ENCODE measurements at places on chromosomes 13 and 19.

- no peak for DNase-seq
- no peaks in the 10 kb centered on the region for H3K27me3 ChIP-seq
- H3K27ac ChIP-seq = no peak overlapping the region
- H3K4me1 ChIP-seq = no peaks in the 10 kb centered on the region
- H3K36me3 ChIP-seq = no peaks in the 10 kb centered on the region
- no peak overlapping the region for H3K4me3 ChIP-seq
These were observed 1470.9 kb downstream of the UQCRFS1 start for GRCh38 chr19:27742041-27742440.

GRCh38 chr13:112096959-112097358 lies 30.0 kb downstream of the SOX1 start:
- H3K27me3 ChIP-seq = peaks cover under 1% of the 10 kb centered on the region
- DNase-seq = no peak
- H3K4me3 ChIP-seq = no peak overlapping the region
- H3K4me1 ChIP-seq = no peaks in the 10 kb centered on the region
- no peak overlapping the region for H3K27ac ChIP-seq

DNA sequence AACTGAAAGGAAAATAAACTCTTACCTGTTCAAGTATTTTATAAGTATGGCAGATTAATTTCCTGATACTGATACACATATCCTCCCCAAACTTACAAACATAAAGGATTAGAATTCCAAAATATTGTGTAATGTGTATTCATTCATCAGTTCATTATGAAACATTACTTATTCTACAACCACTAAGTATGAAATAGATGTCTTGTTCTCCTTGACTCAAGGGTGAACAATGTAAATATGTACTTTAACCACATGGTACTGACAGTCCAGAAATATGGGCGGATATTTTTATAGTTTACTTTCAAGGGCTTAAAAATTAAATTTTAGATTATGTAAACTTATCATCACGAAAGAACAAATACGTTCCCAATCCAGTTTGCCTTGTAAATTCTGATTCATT lies 334.0 kb downstream of the LIG4 start:
- H3K36me3 ChIP-seq = no peaks in the 10 kb centered on the region
- H3K27me3 ChIP-seq = no peaks in the 10 kb centered on the region
- H3K27ac ChIP-seq = no peak overlapping the region
- no peak for DNase-seq

DNA sequence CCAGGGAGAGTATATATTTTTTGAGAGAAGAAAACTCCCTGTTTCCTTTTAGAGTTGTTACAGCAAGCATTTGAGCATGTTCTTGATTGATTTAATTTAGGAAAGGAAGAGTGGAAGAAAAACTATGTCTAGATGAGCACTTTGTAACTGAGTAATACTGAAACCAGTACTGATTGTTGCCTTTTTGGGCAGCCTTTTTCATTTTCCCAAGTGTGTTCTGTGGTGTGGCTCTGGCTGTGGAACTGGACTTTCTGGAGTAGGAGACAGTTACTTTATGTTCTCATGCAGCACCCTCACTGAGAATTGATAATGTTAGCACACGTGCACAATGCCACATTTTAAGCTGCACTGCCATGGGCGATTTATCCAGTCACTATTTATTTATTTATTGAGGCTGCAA lies 211.5 kb downstream of the LMO7 start:
- H3K27ac ChIP-seq = no peak overlapping the region
- no peaks in the 10 kb centered on the region for H3K36me3 ChIP-seq
- H3K4me1 ChIP-seq = no peaks in the 10 kb centered on the region
- DNase-seq = no peak

GRCh38 chr13:105595471-105595870 lies 940.0 kb downstream of the EFNB2 start:
- DNase-seq = no peak
- H3K27ac ChIP-seq = no peak overlapping the region
- H3K4me1 ChIP-seq = no peaks in the 10 kb centered on the region
- no peaks in the 10 kb centered on the region for H3K27me3 ChIP-seq
- H3K4me3 ChIP-seq = no peak overlapping the region
- no peaks in the 10 kb centered on the region for H3K36me3 ChIP-seq

- no peak overlapping the region for H3K4me3 ChIP-seq
- no peak overlapping the region for H3K27ac ChIP-seq
- no peaks in the 10 kb centered on the region for H3K36me3 ChIP-seq
- no peaks in the 10 kb centered on the region for H3K4me1 ChIP-seq
- no peak for DNase-seq
These were observed 178.2 kb downstream of the NDFIP2 start for GRCh38 chr13:79659121-79659521.

- H3K27ac ChIP-seq = no peak overlapping the region
- H3K36me3 ChIP-seq = no peaks in the 10 kb centered on the region
- no peak overlapping the region for H3K4me3 ChIP-seq
- H3K27me3 ChIP-seq = peaks cover 5% of the 10 kb centered on the region
- no peaks in the 10 kb centered on the region for H3K4me1 ChIP-seq
These were observed 21.4 kb downstream of the CFAP97D2 start for GRCh38 chr13:114200399-114200911.

DNA sequence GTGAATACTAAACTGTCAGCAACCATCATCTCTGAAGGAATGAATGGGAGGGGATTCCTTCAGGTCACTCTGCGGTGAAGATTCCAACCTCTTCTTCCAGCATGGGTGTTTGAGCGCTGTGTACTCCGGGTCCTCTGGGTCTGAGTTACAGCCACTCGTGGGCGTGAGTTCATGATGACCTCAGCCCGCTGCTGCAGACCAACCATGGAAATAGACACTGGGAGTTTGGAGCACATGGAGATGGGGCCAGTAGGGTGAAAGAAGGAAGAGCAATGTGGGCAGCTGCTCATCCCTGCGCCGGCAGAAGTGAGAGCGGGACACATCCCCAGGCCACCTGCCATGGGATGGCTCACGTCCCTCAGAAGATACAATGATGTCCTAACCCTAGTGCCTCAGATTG lies 16.8 kb upstream of the RAB20 start:
- no peaks in the 10 kb centered on the region for H3K36me3 ChIP-seq
- H3K27me3 ChIP-seq = no peaks in the 10 kb centered on the region
- no peak overlapping the region for H3K4me3 ChIP-seq

GRCh38 chr13:97855570-97856303 lies 97.7 kb upstream of the IPO5 start:
- no peaks in the 10 kb centered on the region for H3K4me1 ChIP-seq
- no peak overlapping the region for H3K27ac ChIP-seq
- peak; percentile 31 for DNase-seq
- H3K27me3 ChIP-seq = peaks cover 6% of the 10 kb centered on the region
- no peaks in the 10 kb centered on the region for H3K36me3 ChIP-seq
- no peak overlapping the region for H3K4me3 ChIP-seq

DNA sequence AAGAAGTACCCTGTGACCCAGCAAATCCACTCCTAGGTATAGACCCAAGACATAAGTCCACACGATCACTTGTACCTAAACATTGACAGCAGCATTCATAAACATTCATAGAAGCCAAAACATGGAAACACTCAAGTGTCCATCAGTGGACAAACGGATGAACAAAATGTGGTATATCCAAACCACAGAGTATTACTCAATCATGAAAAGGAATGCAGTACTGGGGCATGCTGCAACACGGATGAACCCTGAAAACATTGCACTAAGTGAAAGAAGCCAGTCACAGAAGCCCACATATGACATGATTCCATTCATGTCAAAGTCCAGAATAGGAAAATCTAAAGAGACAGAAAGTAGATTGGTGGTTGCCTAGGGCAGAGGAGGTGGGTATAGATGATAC lies 22.8 kb upstream of the CCNE1 start:
- no peak for DNase-seq
- no peaks in the 10 kb centered on the region for H3K27me3 ChIP-seq
- H3K4me3 ChIP-seq = no peak overlapping the region
- no peaks in the 10 kb centered on the region for H3K36me3 ChIP-seq

DNA sequence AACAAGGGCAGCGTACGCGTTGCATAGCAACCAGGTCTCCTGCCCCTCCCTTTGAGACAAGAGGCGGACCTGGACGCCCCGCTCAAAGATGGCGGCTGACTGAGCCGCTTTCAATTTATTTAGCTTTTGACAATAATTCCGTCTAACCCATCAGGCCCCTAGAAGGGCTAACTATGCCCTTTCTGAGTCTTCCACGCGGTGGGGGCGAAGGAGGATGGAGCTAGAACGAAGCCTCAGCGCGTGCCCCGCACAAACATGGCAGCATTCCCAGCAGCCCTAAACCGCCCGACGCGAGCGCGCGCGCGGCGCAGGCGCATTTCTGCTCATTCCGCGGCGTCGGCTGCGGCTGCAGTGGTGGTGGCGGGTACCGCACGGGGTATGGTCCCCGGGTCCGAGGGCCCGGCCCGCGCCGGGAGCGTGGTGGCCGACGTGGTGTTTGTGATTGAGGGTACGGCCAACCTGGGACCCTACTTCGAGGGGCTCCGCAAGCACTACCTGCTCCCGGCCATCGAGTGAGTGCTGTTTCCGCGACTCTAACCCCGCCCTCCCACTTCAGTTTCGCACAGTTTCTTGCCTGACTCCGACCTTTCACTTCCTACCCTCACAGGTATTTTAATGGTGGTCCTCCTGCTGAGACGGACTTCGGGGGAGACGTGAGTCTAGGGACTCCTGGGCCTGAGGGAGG lies at the start of gene MED25:
Gene MED25, plus strand, starts transcription at position 326 of the 685 bp plus-strand sequence. Its CDS starts 53 bp downstream, at position 379.
- H3K27me3 ChIP-seq = no peaks in the 10 kb centered on the region
- peak within 1 kb of the TSS; percentile 94 for H3K4me3 ChIP-seq
- H3K36me3 ChIP-seq = peaks cover under 1% of the 10 kb centered on the region
- H3K27ac ChIP-seq = peak within 1 kb of the TSS; percentile 98
- H3K4me1 ChIP-seq = peaks cover 13% of the 10 kb centered on the region

DNA sequence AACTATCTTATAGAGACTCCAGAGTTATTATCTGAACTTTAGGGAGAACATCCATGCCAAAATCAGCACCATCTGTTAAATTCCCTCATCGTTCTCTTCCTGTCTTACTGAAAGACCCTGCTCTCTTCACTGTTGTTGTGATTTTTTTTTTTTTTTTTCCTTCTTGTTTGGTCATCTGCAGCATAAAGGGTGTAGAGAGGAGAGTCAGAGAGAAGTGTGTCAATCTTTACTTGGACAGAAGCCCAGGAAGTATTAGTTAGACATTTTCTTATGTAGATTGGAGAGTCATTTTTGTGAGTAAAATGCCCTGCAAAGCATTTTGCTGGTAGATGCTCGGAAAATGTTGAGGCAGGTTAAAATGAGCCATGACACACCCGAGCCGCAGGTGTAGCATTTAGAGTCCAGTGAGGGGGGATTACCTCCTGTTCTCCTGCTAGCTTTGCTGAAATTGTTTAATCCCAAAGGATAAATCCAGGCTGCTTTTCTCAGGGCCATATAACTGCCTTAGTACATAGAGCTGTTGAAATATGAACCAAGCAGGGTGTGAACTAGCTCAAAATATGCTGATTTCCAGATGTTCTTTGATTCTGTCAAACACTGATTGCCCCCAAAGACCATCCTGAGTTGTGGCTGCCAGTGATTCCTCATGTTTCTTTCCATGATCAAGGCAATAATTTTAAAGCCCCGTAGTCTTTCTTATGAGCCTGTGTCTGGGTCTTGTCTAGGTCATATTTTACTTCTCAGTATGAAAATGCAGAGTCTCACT lies 143.5 kb downstream of the DCT start:
- no peak for DNase-seq
- no peaks in the 10 kb centered on the region for H3K27me3 ChIP-seq
- no peaks in the 10 kb centered on the region for H3K4me1 ChIP-seq
- no peaks in the 10 kb centered on the region for H3K36me3 ChIP-seq

DNA sequence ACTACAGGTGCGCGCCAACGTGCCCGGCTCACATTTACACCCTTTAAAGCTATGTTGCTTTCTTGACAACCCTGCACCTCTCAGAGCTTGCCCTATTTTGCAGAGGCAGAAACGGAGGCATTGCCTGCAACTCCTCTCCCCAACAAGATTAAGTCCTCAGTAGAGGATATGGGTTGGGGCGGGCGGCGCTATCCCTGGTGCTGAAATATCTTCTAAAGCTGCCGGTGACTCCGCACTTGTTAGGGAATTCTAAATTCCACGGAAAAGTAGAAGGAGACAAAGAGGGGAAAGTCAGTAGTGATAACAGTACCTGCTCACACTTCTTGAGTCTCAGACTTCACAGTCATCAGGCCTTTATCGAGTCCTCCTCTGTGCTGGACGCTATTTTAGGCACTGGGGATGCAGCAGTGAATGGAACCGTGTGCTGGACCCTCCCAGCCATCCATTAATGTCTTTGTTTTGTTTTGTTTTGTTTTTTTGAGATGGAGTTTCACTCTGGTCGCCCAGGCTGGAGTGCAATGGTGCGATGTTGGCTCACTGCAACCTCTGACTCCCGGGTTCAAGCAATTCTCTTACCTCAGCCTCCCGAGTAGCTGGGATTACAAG lies 18.0 kb downstream of the SLC5A5 start:
- no peak overlapping the region for H3K27ac ChIP-seq
- H3K27me3 ChIP-seq = no peaks in the 10 kb centered on the region
- DNase-seq = no peak
- H3K36me3 ChIP-seq = no peaks in the 10 kb centered on the region
- H3K4me3 ChIP-seq = no peak overlapping the region

DNA sequence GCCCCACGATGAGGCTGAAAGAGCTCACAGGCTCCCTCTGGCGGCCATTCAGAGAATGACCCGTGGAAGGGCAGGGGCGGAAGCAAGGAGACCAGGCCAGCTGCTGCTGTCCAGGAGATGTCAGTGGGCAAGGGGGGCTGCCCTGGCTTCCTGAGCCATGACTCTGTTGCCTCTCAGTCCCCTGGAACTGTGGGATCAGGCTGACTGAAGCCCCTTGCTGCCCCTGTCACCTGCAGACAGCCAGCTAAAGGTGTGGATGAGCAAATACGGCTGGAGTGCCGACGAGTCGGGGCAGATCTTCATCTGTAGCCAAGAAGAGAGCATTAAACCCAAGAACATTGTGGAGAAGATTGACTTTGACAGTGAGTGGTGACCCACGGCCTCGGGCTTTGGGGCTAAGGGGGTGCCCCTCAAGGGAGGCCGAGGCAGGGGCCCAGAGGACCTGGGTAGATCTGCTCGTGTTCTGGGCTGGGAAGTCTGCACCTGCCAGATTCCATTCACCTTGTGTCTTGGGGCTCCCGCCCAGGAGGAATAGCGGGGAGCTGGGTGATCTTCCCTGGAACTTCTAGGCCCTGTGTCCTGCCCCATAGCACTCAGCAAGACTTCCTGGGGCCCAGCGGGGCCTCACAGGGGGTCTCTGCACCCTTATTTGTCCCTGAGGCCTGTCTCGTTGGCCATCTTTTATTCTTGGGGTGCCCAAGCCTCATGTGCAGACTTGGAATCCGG lies 12.5 kb upstream of the ACTN4 start:
- H3K4me1 ChIP-seq = peaks cover 23% of the 10 kb centered on the region
- no peak overlapping the region for H3K4me3 ChIP-seq
- peaks cover 2% of the 10 kb centered on the region for H3K36me3 ChIP-seq
- H3K27me3 ChIP-seq = no peaks in the 10 kb centered on the region
- H3K27ac ChIP-seq = peak overlapping the region; percentile 30

- H3K4me1 ChIP-seq = peaks cover 8% of the 10 kb centered on the region
- no peaks in the 10 kb centered on the region for H3K27me3 ChIP-seq
- peak; percentile 17 for DNase-seq
- H3K36me3 ChIP-seq = no peaks in the 10 kb centered on the region
These were observed 4.4 kb downstream of the GSX1 start for GRCh38 chr13:27796544-27797227.
